Activated T-cell treated with anti-CD3 and anti-CD28 coated beads, Interleukin-2, amount 50 U/mL, for 72 hours (primary cell): ENCODE measurements at places on chromosomes 6 and 20. TPM values are rescaled to one million over a fixed set of nuclear protein-coding genes. Genes with fewer than 3 reads are reported as not detected.

CCR6 gene
- total RNA-seq = 1.2 TPM

BPIFB1 gene
- total RNA-seq = not detected

MACROD2 gene
- total RNA-seq = not detected

NXT1 gene
- 39.6 TPM for total RNA-seq

SNAP25 gene
- total RNA-seq = 6.9 TPM

NRSN1 gene
- not detected for total RNA-seq

RBPJL gene
- not detected for total RNA-seq

TMC2 gene
- not detected for total RNA-seq

PRDM1 gene
- 25.2 TPM for total RNA-seq

RAET1E gene
- not detected for total RNA-seq

MCM8 gene
- 39.2 TPM for total RNA-seq

WFDC5 gene
- 1.4 TPM for total RNA-seq

NCOA6 gene
- 34.9 TPM for total RNA-seq

VGLL2 gene
- not detected for total RNA-seq

ECT2L gene
- total RNA-seq = not detected

ZSCAN12 gene
- 5.6 TPM for total RNA-seq

ELOVL2 gene
- 0.07 TPM for total RNA-seq

GJA1 gene
- total RNA-seq = not detected

SLC13A3 gene
- total RNA-seq = not detected

NELFE gene
- 65.0 TPM for total RNA-seq

BPIFB2 gene
- total RNA-seq = not detected

IRF4 gene
- 602 TPM for total RNA-seq

EPHA7 gene
- total RNA-seq = not detected

GPX5 gene
- total RNA-seq = not detected

ZFAND3 gene
- total RNA-seq = 93.9 TPM

ESF1 gene
- total RNA-seq = 13.2 TPM

TMEM170B gene
- 1.0 TPM for total RNA-seq

IL17A gene
- 2.8 TPM for total RNA-seq

PPP1R14C gene
- total RNA-seq = 1.8 TPM

IRAK1BP1 gene
- 2.9 TPM for total RNA-seq

COL21A1 gene
- total RNA-seq = not detected

MLN gene
- total RNA-seq = not detected

MLIP gene
- total RNA-seq = not detected

ENPP5 gene
- total RNA-seq = 0.43 TPM

ADGRF5 gene
- total RNA-seq = not detected

DEFB132 gene
- total RNA-seq = not detected

IDH3B gene
- total RNA-seq = 101 TPM

CST7 gene
- total RNA-seq = 174 TPM

MYT1 gene
- total RNA-seq = 0.23 TPM

CCM2L gene
- total RNA-seq = not detected

BPIFA1 gene
- not detected for total RNA-seq

TJAP1 gene
- 68.6 TPM for total RNA-seq

KIF6 gene
- total RNA-seq = not detected

NR2E1 gene
- total RNA-seq = not detected

COL9A3 gene
- 0.31 TPM for total RNA-seq

PTK6 gene
- 0.97 TPM for total RNA-seq

KCNG1 gene
- 4.0 TPM for total RNA-seq

TBC1D32 gene
- total RNA-seq = 10.4 TPM

ANGPT4 gene
- not detected for total RNA-seq

CFB gene
- 1.1 TPM for total RNA-seq

NMBR gene
- total RNA-seq = not detected

KCNS1 gene
- 0.23 TPM for total RNA-seq

SLC2A4RG gene
- 43.5 TPM for total RNA-seq

CRIP3 gene
- 0.82 TPM for total RNA-seq
